ENCODE measurements at places on chromosomes 11 and 22.
A peak's percentile ranks its signal among the peaks of the same experiment; 100 is the strongest.

DNA sequence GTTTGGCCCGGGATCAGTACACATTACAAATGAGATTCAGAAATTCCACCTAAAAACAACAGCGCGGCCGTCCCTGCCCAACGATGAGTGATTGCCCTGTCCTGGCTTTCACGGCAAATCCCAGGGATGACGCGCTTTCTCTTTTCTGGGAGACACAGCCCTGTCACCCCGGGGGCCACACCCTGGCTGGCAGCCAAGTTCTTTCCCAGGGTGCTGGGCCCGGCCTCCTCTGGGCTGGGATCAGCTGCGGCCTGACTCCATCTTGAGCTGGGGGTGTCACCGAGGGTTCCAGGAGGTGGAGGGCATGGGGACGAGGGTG, 82.7 kb downstream of the FBLN1 start:
- DNase-seq: no peak

DNA sequence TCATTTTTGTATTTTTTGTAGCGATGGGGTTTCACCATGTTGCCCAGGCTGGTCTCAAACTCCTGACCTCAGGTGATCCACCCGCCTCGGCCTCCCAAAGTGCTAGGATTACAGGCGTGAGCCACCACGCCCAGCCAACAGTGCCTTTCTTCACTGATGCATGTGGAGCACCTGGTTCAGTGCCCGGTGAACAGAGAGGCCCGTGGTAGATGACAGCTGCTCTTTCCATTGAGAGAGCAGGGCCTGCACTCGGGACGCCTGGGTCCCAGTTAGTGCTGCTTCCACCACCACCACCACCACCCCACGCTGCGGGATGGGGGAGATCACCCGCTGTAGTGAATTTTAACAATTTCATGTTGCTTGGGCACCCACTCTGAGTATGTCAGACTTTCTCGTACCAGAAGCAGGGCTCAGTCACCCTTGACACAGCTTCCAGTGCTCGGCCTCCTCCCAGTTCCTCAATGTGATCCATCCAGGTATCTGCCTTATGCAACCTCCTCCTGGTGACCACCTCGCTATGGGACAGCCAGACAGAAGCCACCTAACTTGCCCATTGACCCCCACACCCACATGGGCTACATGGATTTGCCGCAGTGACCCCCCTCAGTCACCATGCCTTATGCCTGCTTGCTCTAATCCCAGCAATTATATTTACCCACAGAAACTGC, 36.6 kb downstream of the ARRB1 start:
- no peak for DNase-seq

DNA sequence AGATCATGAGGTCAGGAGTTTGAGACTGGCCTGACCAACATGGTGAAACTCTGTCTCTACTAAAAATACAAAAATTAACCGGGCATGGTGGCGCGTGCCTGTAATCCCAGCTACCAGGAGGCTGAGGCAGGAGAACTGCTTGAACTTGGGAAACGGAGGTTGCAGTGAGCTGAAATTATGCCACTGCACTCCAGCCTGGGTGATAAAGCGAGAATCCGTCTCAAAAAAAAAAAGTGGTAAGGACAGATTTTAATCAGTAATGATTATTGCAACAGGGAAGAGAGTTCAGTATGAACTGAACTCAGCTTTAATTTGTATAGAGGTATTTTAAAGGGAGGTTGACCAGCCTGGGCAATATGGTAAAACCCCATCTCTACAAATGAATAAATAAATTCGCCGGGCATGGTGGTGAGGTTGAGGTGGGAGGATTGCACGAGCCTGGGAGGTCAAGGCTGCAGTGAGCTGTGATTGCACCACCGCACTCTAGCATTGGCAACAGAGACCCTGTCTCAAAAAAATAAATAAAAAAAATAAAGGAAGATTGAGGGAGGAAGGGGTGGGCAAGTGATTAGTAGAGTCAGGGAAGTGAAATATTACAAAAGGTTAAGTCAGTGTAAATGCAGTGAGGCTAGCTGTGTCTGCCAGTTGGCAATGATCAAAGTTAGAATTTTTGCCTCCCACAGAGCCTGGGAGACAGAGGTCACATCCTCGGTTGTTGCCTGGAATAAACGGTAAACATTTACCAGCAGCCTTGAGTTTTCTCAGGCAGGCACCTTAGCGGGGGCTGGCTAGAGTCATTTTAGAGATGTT, 2.6 kb upstream of the MCM5 start:
- DNase-seq: no peak

GRCh38 chr11:126899961-126900748, 100.4 kb downstream of the KIRREL3 start:
- no peak for DNase-seq

DNA sequence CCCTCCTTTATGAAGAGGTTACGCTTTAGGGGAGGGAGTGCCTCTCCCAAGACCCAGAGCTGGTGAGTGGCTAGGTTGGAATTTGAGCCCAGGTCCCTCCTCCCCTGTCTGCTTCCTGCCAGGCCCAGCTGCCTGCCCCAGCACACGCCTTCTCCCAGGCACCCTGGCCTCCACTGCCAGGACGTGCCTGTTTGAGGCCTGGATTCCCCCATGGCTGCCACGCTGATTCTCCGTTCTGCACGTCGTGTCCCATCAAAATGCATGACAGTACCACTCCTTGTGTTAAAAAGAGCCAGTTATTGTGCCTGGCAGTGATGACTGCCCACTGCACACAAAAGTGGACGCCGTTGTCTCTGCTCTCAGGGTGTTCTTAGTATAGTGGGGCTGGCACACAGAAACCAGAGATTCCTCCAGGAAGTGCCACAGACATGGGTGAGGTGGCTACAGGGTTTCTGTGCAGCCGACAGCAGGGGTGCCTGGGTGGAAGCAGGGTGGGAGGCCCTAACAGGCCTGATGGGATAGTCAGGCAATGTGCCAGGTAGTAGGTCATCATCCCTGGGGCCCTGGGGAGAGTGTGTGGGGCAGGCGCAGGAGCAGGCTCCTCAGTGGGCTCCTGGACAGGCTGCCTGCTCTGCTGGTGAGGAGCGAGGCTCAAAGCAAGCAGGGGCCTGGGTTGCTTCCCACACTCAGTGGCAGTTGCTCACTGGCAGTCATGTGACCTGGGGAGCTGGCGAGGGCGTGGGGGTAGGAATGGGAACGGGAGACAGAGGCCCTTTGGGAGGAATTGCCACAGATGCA, 24.2 kb downstream of the MED15 start:
- DNase-seq: peak; percentile 23

DNA sequence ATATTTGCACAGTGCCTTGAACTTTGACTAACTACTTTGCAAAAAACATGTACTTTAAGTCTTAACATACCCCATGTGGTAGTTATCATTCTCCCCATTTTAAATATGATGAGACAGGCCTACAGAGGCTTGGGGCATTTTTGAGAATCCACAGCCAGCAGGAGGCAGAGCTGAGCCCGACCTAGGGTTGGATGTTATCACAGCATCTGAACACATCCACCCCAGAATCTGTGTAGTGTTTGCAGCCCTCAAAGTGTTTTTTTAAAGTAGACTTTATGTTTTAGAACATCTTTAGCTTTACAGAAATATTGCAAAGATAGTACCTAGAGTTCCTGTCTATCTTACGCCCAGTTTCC, 17.6 kb downstream of the OTOG start:
- DNase-seq: peak; percentile 53

- DNase-seq: no peak
Measured at GRCh38 chr11:79108851-79109250, 332.0 kb downstream of the TENM4 start.

- DNase-seq: no peak
Measured at GRCh38 chr11:117891362-117891761, 14.9 kb upstream of the FXYD6 start.
